ENCODE measurements at places on chromosomes 16 and 17.

DNA sequence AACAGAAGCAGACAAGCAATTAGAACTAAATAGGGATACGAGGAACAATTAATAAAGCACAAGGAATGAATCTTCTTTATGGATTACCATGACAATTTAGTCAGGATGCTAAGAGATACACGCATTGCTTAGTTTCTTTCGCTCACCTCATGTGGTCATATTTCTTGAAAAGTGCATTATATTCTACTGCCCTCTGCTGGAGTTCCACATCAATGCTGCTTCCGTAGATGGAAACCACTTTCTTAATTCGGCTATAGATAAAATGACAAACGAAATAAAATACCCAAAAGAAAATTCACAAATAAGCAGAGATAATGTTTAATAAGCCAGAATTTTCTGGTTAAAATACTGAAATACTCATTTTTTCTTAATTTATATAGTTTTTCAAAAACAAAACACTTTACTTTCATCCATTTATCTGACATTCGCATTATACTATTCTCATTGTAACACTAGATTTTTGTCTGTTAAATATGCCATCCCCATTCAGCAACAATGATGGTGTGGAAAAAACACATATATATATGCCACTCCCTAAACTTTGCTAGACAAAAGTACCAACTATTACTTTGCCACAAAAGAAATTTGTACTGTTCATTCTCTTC lies 22.0 kb upstream of the PHLPP2 start:
- H3K27ac ChIP-seq = no peak overlapping the region
- H3K4me3 ChIP-seq = no peak overlapping the region
- peak; percentile 47 for DNase-seq
- H3K36me3 ChIP-seq = peaks cover 15% of the 10 kb centered on the region

- no peak for DNase-seq
- no peaks in the 10 kb centered on the region for H3K36me3 ChIP-seq
- no peaks in the 10 kb centered on the region for H3K4me1 ChIP-seq
- no peaks in the 10 kb centered on the region for H3K27me3 ChIP-seq
- H3K27ac ChIP-seq = no peak overlapping the region
Observed at GRCh38 chr17:76421044-76421407, 31.9 kb downstream of the UBE2O start.

GRCh38 chr16:3173892-3174617 lies 13.9 kb upstream of the OR1F1 start:
- H3K27ac ChIP-seq = no peak overlapping the region
- peaks cover 31% of the 10 kb centered on the region for H3K27me3 ChIP-seq
- DNase-seq = no peak

DNA sequence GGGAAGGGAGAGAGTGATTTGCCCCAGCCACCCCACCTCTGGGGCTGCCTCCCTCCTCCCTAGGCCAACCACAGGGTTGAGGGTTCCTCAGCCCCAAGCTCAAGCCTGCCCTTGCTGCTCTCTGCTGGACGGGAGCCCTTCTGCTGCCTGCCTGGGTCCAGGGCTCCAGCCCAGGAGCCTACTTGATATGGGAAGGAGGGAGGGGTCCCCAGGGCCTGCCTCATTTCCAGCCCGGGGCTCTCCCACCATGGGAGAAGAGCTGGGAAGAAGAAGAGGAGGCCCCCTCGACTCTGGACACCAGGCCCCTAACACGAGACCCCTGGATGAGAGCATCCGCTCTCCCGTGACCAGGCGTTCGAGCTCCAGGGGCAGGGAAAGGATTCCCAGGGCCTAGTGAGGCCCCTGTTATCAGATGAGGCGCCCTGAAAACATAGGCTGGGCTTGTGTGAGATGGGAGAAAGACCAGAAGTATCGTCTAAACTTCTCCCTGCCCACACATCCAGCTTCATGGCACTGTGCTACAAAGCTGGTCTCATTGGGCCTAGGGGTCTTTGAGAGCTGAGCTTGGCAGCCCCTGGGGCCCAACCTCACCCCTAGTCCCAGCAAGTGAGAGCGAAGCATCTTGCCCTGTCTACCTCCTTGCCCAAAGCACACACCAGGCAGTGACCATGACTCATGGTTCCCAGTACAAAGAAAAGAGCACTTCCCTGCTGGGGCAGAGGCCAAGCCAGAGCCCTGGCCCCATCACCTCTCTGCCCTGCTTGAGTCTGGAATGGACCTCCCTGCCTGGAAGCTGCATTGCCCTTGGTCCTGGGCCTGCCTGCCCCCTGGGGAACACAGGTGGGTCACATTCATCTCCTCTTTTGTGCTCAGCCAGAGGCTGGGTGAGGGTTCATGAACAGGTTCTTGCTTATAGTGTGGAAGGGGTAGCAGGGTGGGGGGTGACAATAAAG lies 987 bp downstream of the SLC16A5 start:
- peaks cover 42% of the 10 kb centered on the region for H3K4me1 ChIP-seq
- peak overlapping the region; percentile 88 for H3K27ac ChIP-seq
- no peaks in the 10 kb centered on the region for H3K36me3 ChIP-seq
- peak overlapping the region; percentile 52 for H3K4me3 ChIP-seq
- no peaks in the 10 kb centered on the region for H3K27me3 ChIP-seq

DNA sequence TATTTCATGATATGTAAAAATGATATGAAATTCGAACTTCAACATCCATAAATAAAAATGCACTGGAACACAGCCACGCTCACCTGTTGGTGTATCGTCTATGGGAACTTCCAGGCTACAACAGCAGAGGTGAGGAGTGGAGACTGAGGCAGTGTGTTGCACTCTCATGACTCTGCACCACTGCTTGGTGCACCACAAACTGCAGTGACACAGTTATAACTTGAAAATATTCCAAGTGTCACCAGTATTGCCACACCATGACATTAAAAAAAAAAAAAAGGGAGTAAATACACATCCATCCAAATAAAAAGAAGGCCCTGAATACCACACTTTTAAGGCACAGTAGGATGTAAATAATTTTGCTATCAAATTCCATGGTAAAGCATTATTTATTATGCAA lies 34.4 kb downstream of the GNA13 start:
- no peaks in the 10 kb centered on the region for H3K27me3 ChIP-seq
- H3K4me1 ChIP-seq = no peaks in the 10 kb centered on the region
- H3K27ac ChIP-seq = no peak overlapping the region
- no peak for DNase-seq
- H3K36me3 ChIP-seq = peaks cover 3% of the 10 kb centered on the region

DNA sequence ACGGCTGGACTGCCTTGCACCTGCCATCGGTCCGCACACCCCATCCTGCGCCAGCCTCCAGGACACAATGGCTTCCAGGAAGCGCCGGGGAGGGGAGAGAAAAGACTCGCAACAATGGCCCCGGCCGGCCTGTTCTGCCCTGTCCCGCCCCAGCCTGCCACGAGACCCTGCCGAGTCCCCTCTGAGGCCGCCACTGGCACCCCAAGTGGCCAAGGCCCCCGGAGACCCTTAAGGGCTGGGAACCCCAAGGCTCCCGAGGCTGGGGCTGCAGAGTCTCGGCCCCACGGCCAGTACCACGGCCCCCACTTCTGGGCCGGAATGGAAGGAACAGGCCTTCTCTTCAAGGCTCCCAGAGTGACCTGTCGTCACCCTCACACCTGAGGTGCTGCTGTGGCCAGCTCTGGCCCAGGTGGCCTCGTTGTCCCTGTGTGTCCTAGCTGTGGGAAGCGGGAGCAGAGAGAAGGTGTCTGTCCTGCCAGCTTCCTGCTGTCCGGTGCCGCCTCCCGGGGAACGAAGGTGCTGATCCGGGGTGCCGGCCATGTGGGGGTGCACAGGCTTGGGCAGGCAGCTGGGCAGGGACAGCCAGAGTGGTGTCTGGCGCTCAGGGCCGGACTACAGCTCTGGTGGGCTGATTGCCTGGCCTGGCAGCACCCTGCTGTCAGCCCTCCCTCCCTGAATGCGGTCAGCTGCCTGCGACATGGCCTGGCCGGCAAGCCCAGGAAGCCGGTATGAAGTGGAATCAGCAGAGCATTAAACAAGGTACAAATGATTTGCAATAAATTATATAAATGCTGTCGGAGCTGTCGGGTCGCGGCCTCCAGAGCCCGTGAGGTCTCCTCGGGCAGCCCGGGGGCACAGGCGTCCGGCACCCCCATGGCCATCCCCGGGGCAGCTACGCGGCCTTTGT lies 8.2 kb upstream of the CACNA1H start:
- H3K4me3 ChIP-seq = no peak overlapping the region
- H3K36me3 ChIP-seq = no peaks in the 10 kb centered on the region
- no peaks in the 10 kb centered on the region for H3K4me1 ChIP-seq
- H3K27ac ChIP-seq = no peak overlapping the region

GRCh38 chr17:44121997-44122815 lies 1.2 kb downstream of the HDAC5 start:
- H3K36me3 ChIP-seq = no peaks in the 10 kb centered on the region
- H3K27me3 ChIP-seq = peaks cover 7% of the 10 kb centered on the region
- peaks cover 7% of the 10 kb centered on the region for H3K4me1 ChIP-seq
- DNase-seq = no peak

DNA sequence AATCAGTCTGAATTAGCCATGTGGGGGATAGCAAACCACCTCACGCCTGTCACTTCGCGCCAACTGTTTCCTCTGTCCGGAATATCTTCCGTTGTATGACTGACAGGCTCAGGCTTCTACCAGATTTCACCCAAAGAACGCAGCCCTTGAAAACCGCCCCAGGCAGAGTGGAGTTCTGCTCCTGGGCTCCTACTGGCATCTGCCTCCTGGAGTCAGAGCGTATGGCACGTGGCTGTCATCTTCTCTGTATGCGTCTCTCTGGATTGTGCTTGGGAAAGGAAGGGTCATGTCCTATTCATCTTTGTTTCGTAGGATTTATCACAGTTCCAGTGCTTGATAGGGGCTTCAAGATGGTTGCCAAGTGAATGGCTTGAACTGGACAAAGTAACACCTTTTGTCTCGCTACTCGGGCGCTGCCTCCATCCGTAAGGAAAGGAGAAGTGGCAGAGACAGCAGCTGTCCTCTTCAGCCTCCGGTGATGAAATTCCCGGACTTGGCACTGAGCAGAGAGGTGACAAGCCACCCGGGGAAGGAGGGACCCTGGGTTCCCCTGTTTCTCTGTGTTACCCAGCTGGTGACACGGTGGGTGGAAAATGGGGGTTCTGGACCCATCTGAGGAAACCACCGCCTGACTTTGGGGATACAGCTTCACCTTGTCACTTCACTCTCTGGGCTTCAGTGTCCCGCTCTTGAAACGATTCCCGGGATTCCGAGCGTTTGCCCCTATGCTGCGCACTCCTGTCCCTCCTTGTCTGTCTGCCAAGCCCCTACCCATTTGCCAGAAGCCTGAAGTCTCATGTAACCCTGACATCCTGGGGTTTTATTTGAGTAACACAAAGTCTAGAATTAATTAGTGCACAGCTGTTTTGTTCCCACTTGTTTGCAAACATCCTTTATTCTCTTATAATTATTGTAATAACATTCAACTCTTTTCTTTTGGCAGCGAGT lies 13.9 kb downstream of the KIAA0513 start:
- no peaks in the 10 kb centered on the region for H3K4me1 ChIP-seq
- H3K27me3 ChIP-seq = no peaks in the 10 kb centered on the region
- H3K27ac ChIP-seq = no peak overlapping the region
- DNase-seq = no peak

- no peak overlapping the region for H3K4me3 ChIP-seq
- peaks cover 7% of the 10 kb centered on the region for H3K27me3 ChIP-seq
- no peak overlapping the region for H3K27ac ChIP-seq
- H3K4me1 ChIP-seq = peaks cover 10% of the 10 kb centered on the region
- no peaks in the 10 kb centered on the region for H3K36me3 ChIP-seq
- no peak for DNase-seq
Observed at GRCh38 chr17:50853781-50854180, 12.4 kb downstream of the TOB1 start.

GRCh38 chr17:28426081-28426519 lies 20.1 kb upstream of the SLC46A1 start:
- DNase-seq = no peak
- no peak overlapping the region for H3K4me3 ChIP-seq
- no peak overlapping the region for H3K27ac ChIP-seq

DNA sequence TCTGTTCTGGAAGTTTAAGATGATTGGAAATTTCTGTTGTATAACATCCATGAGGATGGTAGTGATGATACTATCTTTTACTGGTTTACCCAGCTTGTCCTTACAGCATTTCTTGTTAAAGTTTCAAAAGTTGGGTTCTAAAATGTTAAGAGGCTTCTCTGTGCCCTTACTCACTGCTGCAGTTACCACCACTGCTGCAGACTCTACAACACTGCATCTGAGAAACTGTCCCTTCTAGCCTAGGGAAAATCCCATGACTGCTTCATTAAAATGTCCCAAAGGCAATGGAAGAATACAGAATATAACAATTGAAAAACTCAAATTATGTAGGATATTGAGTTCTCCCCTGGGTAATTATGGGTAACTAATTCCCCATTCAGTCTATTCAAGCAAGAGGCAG lies 3.8 kb upstream of the NSRP1 start:
- peaks cover 2% of the 10 kb centered on the region for H3K4me1 ChIP-seq
- H3K27ac ChIP-seq = no peak overlapping the region
- no peaks in the 10 kb centered on the region for H3K36me3 ChIP-seq
- no peak for DNase-seq
- no peaks in the 10 kb centered on the region for H3K27me3 ChIP-seq
